ENCODE measurements at places on chromosomes 5 and 9.

GRCh38 chr9:13431222-13431536 lies 151.7 kb upstream of the MPDZ start:
- DNase-seq = no peak

DNA sequence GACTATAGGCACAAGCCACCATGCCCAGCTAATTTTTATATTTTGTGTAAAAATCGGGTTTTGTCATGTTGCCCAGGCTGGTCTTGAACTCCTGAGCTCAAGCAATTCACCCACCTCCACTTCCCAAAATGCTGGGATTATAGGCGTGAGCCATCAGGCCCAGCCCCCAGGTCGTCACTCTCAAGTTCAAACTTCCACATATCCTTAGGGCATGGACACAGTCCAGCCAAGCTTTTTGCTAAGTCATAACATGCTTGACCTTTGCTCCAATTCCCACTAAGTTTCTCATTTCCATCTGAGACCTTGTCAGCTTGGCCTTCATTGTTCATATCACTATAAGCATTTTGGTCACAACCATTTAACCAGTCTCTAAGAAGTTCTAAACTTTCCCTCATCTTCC lies 43.9 kb upstream of the ARAP3 start:
- DNase-seq = no peak

DNA sequence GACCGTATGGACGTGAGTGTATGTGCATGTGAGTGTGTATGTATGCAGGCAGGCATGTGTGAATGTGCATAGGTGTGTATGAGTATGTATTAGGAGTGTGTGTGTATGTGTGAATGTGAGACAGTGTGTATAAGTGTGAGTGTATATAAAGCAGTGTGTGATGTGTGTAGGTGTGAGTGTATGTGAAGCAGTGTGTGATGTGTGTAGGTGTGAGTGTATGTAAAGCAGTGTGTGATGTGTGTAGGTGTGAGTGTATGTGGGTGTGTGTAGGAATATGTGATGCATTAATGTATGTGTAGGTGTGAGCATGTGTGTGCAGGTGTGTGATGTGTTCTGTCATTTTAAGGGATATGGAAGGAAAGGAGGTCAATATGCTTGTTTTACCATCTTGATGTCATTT lies 215.5 kb downstream of the GADD45G start:
- no peak for DNase-seq

DNA sequence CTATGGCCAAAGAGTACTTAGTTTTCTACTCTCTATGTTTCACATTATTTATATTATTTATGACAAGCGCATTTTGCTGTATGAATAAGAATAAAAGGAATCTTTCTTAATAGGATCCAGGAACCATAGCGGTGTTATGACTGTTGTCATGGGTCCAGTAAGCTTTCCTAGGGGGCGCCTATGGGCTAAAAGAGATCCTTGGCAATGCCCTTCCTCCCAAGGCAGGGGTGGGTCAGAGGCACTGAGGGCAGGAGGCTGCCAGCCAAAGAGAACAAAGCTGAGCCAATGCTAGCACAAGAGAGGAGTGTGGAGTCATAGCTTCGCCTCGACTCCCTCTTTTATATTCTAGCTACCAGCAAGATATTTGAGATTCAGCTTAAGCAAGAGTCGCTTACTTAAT lies 98.4 kb upstream of the GNAQ start:
- no peak for DNase-seq

GRCh38 chr5:142325725-142326479 lies 1.1 kb upstream of the SPRY4 start:
- DNase-seq = no peak

GRCh38 chr9:72925126-72925789 lies 27.6 kb downstream of the ALDH1A1 start:
- DNase-seq = no peak

- no peak for DNase-seq
These were observed 905 bp upstream of the HRH2 start for GRCh38 chr5:175656966-175657365.

GRCh38 chr5:127097278-127097677 lies 24.0 kb upstream of the C5orf63 start:
- DNase-seq = no peak

GRCh38 chr9:76394960-76395252 lies 680 bp upstream of the RFK start:
- no peak for DNase-seq

DNA sequence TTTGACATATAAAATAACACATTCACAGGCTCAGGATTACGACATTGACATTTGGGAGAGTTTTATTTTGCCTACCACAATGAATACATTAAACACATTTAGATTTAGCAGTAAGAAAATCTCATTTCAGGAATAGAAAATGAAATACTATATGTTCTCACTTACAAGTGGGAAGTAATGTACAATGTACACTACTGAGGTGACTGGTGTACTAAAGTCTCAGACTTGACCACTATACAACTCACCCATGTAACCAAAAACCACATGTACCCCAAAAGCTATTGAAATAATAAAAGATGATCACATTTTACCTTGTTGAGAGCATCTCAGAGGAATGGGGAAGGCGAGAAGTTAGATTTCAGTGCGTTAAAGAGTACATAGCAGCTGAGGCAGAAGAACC lies 1202.4 kb upstream of the SEMA6A start:
- no peak for DNase-seq

DNA sequence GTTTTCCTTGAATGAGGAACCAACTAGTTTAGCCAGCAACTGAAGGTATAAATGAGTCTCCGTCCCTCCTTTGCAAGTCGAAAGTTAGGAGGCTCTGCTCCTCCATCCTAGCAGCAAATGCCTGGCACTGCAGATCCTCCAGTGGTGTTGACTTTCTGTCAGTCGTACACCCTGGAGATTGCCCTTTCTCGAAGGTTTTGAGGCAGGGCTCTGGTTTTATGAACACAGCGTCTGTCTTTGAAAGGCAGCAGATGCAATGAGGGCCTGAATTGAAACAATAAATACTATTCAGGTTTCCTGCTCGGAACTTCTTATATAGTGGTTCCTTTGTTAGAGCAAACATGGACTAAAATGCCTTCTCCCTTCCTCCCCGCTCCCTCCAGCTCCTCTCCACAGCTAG lies 284.0 kb downstream of the TMEM38B start:
- no peak for DNase-seq

DNA sequence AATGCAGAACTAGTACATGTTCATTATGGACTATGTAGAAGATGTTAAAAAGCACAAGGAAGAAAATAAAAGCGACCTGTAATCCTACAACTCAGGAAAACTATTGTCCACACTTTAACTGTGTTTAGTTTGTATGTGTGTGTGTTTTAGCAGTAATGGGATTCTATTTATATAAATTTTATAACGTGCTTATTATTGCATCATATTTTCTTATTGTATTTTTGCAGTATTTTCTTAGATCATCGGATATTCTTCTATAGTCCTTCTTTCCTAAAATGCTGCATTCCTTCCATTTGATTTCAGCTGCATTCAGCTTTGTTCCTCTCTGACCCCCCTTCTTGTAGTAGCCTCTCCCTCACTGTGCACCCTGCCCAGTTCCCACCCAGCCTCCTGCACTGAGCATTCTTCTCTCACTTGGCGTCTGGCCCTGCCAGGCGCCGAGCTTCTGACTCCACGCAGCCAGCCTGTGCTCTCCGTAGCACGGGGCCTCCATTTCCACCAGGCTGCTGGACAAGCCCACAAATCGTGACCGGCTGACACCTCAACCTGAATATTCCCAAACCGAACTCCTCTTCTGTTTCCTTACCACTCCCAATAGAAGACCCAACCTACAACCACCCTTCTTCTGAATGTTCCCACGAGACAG lies 39.9 kb downstream of the MVB12B start:
- DNase-seq = no peak

DNA sequence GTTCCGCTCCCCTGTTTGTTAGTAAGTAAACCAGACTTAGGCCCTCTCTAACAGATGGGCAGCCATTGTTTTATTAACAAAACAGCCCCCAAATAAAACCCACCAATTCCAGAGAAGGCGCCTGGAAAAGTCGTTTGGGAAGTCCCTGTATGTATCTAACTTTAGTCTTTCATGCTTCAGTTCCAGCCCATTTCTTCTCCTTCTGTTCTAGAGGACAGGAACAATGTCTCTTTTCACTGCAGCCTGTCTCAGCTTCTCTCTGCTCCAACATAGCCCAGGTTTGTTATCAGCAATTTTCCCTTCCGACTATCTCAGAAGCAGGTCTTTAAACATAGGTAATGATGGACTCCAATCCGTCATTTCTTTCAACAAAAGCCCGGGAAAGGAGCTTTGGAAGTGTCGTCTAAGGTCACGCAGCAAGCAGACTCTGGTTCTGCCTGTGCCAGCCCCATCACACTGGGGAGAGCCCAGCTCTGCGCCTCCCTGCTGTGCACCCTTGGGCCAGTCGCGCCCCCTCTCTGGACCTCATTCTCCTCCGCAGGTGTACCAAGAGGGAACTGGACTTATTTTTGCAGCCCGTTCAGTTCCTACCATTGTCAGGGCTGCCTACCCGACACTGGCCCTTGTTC lies 9.6 kb upstream of the AKNA start:
- no peak for DNase-seq

- no peak for DNase-seq
These were observed 518 bp downstream of the SPRY4 start for GRCh38 chr5:142324136-142324870.

Measured in GOT3 (cell line).